ENCODE measurements at places on chromosomes 1 and 21.

GRCh38 chr1:55107101-55107500 is 67.8 kb downstream of the PCSK9 start:
- DNase-seq: no peak

DNA sequence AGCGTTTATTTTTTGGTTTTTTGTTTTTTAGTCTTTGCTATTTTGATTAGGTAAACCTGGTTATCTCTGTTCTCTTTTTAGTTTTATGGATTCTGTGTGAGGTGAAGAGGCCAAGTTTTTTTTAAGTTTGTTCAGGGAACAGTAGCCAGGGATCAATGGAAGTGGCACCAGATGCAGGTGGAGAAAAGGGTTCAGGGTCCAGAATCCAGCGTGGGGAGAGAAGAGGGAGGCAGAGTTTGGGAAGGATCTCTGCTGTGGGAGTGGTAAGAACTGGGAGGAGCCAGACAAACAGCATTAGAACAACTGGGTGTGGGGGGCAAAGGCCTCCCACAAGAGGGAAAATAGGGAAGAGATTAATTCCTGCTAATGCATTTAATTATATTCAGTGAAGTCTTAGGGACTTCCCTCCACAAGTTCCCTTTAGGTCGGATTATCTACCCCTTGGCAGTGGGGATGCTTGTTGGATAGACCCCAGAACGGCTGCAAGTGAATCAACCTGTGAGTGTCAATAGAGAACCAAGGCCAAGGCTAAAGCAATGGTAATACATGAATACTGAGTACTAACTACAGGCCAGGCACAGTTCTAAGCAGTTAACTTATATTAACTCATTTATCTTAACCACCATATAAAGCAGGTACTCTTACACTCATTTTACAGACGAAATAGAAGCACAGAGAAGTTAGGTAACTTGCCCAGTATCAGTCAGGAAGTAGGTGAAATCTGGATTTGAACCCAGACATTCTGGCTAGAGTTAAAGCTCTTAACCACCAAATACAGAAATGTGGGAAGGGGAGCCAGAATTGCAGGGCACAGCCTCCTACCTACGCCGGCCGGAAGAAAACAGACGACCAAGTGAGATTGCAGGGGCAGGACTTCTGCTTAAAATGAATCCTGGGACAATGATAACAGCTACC is 498 bp downstream of the GNAT2 start:
- no peak for DNase-seq

- no peak for DNase-seq
Measured at GRCh38 chr1:52659851-52660596, 27.1 kb downstream of the SHISAL2A start.

DNA sequence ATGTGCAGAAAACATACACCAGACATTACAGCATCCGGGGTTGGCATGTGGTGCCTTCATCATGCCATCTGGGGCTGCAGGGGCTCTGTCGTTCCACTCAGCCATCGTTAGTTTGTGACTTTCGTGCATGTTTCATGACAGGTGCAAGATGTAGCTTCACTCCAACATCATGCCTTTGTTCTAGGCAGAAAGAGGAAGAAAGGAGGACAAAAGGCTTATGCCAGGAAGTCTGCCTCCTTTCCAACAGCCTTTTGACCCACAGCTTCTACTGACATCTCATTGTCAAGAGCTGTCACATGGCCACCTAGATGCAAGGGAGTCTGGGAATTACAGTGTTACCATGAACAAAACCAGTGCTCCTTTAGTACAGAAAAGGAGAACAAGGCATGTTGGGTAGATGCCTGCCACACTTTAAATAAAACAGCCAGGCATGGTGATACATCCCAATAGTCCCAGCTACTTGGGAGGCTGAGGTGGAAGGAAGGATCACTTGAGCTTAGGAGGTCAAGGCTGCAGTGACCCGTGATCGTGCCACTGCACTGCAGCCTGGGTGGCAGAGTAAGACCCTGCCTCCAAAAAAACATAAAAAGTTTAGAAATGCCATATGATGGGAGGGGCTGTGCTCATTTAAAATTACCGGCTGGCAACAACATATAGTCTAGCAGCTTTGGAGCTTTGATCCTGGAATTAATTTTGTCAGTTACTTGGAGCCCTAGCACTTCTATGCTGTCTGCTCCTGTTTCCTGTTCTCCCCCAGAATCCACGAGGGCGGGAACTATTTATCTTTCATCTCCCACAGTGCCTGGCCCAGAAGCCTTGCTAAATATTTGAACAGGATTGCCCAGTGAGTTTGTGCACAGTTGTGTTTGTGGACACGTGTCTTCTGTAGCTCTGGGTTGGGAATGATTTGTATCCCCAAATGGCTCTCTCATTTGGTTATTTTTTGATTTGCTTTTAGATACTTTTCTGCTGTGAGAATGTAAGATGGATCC is 7.4 kb downstream of the DOP1B start:
- DNase-seq: peak; percentile 16

DNA sequence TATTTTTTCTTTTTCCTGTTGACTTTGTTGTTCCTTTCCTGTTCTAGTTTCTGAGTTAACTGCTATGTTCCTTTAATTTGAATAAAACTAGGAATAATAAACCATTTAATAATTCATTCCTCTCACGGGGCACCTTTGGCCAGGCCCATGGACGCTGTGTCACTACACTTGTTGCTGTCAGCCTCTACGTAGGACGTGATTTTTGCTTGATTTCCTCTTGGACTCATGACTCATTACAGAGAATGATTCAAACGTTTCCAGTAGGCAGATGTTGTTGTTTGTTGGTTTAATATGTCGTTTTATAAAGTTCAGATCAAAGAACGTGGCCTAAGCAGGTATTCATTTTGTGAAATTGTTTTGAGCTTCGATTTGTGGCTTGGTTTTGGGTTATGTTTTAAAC is 9.1 kb upstream of the SLC19A1 start:
- no peak for DNase-seq
